ENCODE measurements at places on chromosomes 13 and 19. TPM values are rescaled to one million over a fixed set of nuclear protein-coding genes. Genes with fewer than 3 reads are reported as not detected.

DNA sequence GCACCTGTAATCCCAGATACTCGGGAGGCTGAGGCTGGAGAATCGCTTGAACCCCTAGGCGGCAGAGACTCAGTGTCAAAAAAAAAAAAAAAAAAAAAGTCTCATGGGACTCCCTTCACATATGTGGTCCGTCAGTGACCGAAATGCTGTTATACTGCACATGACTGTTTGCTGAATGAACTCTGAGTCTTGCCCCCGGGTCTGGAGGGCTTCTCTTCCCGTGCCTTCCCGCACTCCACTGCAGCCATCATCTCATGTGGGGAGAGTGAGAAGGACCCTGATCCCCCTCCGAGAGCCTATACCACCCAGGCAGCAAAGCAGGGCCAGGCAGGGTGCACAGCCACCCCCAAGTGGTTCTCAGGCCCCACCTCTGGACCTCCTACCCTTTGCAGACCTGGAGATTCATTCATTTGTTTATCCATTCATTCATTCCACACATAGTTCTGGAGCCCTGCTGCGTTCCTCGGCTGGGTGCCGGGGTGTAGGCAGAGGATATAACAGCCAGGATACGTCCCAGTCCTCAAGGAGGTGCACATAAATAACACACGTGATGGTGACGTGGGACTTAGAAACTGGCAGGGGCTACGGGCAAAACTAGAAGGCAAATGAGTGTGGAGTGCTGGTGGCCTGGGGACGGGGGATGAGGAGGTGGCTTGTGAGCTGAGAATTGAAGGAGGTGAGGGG is 14.2 kb downstream of the NDUFA11 start:
- DNase-seq: no peak

DNA sequence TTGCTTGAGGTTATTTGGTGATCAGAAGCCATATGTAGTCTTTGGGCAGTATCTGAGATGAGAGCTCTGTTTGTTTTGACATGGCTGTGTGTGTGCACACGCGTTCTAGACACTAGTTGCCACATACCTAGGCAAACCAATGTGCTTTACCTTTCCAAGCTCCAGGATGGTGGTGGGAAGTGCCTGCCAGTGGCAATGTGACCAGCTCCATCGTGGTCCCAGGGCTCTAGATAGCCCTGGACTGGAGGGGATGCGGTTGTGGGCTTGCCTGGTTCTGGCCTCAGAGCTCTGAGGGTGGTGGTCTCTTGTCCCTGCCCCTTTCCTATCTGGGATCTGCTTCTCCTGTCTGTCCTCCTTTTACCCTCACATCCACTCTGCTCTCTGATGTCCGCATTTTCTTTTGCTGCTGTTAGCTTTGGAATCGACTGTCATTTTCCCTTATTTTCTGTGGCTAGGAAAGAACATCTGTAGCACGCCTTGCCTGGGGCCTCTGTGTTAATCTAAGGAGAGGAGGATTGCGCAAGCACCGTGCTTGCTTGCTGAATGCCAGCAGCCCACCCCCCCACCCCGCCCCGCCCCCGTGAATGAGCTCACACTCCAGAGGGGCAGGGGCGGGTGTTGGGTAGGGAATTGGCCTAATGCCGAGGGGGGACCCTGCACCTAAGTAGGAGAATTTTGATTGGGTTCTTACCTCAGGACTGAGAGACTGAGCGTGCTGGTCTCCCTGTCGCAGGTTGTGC is 89.5 kb downstream of the ARHGEF7 start:
- no peak for DNase-seq

Gene PROZ
- total RNA-seq: not detected

DNA sequence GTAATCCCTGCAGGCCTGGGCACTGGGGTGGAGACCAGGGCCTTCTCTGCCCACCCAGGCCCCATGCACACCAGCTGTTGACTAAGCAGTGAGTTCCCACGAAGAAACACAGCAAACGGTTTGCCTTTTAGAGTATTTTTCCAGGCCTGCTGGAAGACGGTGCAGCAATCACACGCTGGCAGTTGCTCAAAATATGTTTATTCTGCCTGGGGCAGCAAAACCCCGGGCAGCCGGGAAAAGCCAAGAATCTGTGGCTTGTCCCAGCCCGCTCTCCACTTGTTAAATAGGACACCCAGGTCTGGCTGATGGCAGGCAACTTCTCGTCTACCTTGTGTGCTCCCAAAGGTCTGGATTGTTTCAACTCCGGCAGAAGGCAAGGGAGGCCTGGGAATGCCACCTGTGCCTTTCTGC is 40.8 kb downstream of the GGACT start:
- no peak for DNase-seq

DNA sequence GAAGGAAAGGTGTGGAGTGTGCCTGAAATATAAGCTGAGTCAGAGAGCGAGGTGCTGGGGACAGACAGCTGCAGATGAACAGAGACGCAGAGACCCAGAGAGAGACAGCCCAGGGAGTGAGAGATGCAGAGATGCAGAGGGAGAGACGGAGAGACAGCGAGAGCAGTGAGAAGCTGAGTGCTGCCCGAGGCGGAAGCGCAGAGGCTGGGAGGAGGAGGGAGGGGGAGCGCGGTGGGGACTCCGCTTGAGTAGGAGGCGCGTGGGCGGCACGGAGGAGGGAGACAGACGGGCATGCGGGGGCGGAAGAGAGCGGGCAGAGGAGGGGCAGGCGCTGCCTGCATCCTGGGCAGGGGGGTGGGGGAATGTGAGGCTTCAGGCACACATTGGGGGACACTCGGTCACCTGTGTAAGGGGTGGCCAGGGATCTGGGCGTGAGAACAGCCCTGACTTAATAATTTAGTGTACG is 25.7 kb downstream of the SLC8A2 start:
- DNase-seq: no peak

DNA sequence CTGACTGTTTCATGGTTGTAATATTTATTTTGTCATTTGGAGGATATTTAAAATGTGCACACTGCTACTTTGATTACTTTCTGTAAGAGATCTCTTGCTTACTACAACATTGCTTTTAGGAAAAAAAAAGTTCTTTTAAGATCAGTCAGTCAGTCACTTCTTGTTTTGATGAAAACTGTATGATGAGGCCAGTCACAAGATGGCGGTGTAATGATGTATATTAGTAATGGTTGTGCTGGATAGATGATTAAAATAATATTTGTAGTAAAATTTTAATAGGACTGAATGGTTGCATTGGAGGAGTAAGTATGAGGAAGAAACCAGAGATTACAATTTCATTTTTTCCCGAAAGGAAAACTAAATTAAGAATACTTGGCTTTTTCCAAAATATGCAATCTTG is 2411.1 kb downstream of the PCDH9 start:
- no peak for DNase-seq

Gene ZNF541
- total RNA-seq: not detected

Gene ZNF625
- total RNA-seq: 12.9 TPM

GRCh38 chr19:21850656-21851255 is 14.8 kb upstream of the ZNF43 start:
- no peak for DNase-seq

GRCh38 chr19:16225279-16226183 is 27.8 kb downstream of the AP1M1 start:
- no peak for DNase-seq

Gene EBI3
- 0.40 TPM for total RNA-seq

GRCh38 chr19:28404472-28404871 is 808.5 kb downstream of the UQCRFS1 start:
- no peak for DNase-seq

- DNase-seq: no peak
Observed at GRCh38 chr13:76773448-76774094, 112.6 kb downstream of the KCTD12 start.

GRCh38 chr13:51557438-51557837 is 26.8 kb upstream of the WDFY2 start:
- DNase-seq: no peak
